ENCODE measurements at places on chromosomes 4 and X.

DNA sequence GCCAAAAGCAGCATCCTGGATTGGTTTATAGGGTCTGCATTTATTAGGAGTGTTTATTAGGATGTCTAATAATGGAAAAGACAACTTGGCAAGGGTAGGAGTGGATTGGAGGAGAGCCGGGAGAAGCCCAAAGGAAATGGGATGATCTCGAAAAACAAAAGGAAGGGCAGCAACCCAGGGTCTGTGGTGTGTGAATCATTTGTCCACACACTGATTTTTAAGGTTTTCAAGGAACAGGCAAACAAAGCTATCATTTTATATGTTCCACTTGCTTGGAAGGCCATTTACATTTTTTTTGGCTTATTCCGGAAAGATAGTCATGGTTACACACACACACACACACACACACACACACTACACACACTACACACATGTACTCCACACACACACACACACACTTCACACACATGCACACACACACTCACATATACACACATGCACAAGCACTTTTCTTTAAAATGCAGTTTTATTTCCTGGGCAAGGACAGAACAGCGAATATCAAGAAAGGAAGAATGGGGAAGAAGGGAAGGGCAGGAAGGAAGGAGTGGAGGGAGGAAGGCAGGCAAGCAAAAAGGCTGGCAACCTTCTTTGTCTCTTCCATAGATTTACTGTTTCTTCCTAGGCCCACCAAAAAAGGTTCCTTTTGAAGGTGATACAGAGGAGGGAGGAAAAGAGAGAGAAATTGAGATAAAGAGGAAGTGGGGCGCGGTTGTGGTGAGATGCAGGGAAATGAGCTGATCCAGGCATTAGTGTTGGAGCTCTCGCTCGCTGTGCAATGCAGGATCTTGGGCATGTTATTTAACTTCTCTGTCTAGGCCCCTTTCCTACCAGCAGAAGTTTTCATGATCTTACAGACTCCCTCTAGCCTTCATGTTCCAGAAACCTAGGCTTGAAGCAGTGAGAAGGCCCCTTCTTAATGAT, 88.6 kb upstream of the MAML3 start:
- no peak for DNase-seq

DNA sequence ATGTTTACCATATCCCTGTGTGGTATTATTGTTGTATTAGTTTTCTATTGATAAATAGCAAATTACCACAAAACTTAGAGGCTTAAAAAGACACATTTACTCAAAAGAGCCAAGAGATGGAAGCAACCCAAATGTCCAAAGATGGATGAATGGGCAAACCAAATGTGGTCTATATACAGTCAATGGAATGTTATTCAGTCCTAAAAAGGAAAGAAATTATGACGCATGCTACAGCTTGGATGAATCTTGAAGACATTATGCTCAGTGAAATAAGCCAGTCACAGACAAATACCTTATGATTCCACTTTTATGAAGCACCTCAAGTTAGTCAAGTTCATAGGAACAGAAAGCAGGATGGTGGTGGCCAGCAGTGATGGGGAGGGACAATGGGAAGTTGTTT, 144.7 kb downstream of the QDPR start:
- no peak for DNase-seq

DNA sequence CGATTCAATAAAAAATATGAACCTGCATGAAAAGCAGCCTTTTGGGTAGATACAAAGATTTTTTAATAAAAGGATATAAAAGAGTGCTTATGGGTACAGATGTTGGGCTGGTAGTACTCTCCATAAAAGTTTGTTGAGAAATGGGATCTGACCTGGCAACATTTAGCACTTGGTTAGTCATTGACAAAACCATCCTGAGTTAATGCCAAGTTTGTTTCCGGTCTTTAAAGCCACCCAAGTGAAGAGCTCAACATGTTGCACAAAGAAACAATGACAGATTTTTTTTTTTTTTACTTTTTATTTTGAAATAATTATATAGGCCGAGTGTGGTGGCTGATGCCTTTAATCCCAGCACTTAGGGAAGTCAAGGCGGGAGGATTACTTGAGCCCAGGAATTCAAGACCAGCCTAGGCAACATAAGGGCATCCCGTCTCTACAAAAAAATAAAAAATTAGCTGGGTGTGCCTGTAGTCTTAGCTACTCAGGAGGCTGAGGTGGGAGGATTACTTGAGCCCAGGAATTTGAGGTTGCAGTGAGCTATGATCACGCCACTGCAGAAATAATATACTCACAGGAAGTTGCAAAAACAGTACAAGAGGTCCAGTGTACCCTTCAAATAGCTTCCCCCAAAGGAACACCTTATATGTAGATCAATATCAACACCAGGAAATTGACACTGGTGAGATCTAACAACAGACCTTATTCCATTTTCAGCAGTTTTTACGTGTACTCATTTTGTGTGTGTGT, 16.6 kb downstream of the CHST7 start:
- no peak for DNase-seq

GRCh38 chr4:139146926-139147629, 29.9 kb downstream of the ELF2 start:
- no peak for DNase-seq

- no peak for DNase-seq
Observed at GRCh38 chrX:153880440-153880815, 5.5 kb downstream of the L1CAM start.

DNA sequence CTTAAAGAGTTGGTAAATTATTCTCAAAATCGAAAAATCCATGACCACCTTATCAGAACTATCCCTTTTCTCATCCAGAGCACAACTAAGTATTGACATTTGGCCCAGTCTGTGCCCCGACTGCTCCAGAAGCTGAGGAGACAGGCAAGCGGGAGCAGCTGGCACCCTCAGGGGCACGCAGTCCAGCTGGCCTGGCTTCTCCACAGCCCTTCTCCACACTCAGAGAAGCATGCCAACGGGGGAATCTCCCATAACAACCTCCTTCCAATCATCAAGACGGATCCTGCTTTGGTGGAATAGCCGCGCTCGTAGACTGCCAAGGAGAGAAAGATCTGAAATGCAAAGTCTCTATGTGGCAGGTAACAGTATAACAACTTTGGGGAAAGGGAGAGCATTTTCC, 85.4 kb downstream of the AFAP1 start:
- DNase-seq, result no peak

DNA sequence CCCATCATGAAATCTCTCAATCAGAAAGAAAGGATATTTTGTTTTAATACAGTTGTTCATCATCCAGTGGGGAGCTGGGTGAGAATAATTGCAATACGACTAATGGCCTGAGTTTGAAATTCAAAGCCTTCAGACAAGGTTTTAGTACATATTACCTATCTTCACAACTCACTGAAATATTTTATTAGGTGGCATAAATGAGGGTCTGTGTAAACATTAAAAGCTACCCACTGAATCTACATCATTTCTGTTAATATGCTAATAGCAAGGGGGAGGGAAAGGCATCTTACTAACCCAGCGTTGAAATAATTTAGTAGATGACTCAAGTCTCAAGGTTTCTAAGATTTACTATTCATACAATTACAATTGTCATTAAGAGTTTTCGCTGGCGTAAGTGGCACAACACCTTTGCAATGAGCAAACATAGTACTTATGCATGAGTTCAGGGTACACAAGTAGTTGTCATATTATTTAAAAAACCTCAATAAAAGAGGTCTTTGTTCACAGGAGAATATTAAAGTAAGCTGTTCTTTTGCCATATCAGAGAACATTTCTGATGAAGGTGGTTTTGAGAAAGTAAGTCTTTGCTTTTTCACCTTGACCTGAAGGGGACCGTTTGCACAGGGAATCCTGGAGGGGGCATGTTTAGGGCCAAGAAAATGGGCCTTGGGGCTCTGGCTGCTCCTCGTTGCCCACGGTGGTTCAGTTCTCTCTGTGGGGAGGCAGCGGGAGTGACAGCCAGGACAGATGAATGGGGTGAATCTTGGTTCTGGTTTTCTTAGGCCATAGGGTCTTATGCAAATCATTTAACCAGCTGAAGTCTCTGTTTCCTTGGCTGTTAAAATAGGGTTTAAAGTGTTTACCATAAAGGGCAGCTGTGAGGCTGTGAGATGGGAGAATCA, 4.5 kb upstream of the RHOH start:
- DNase-seq, result no peak

GRCh38 chr4:129246910-129247461, 151.0 kb downstream of the C4orf33 start:
- DNase-seq, result no peak

DNA sequence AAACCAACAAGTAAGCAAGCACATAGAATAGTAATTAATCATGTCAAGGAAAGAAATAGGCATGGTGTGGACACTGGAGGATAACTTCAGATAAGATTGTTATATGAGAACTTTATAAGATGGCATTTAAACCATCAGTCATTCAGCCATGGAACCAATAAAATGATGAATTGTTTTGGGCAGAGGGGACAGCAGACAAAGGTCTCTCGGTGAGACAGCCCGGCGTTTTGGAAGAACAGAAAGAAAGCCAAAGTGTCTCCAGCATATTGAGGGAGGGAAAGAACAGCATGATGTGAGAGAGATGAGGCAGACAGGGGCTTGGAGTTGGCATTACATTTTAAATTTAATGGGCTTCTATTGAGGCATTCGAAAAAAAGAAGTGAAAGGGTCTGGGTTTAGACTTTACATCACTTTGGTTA, 883 bp upstream of the PPM1K start:
- DNase-seq, result no peak

DNA sequence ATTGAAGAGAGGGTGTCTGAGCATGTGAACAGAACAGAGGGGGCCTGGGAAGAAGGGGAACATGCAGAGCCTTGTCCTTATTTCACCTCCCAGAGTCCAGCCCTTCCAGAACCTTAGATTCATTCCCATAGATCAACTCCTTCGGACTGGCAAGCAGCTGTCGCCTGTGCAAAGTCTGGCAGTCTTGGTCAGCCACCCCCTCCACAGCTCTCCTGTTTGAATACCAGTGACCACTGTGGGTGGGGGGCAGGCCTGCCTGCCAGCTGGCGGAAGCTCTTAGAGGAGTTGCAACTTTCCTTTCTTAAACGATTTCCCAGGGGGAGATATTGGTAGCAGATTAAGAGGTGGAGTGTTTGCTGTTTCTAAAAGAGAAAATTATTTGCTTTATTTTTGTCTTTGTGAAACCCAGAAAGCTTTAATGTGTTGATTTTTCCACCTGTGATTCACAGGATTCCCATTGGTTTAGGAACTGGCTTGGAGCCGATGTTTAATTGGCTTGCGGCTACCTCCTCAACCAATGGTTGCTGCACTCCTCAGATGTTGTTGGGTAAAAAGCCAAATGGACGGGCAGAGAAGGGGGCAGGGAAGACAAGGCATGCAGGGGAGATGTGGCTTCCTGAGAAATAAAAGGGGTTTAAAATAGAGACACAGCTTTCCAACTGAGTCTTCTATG, 62.2 kb upstream of the PRPS1 start:
- no peak for DNase-seq

DNA sequence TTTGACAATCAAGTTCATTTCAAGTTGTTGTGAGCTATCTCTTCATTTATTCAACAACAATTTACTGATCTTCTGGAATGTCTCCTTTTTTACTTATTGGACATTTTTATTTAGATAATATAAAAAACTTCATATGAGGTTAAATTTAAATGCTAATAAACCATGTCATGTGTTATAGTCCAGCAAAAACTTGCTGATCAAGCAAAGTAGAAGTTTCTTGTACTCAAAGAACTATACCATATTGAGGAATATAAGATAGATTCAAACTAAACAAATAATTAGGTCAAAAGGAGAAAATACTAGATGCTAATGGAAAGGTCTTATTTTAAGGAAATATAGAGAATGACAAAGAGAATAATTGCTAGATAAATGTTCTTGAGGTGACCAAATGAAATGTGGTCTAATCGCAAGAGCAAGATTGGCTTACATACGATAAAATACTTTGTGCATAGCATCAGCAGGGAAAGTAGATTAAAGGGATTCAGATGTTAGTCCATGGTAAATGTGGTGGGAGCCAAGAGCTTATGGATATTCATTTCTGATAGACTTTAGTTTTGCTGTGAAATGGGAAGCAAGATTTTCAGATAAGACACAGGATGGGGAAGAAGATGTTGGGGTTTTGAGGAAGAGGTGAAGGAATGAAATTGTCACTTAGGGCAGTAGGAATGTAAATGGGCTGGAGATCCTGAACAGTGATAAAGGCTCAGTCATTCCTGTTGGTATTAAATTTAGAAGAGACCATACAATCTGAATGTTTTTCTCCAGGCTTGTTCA, 229.5 kb downstream of the MAPK10 start:
- no peak for DNase-seq

DNA sequence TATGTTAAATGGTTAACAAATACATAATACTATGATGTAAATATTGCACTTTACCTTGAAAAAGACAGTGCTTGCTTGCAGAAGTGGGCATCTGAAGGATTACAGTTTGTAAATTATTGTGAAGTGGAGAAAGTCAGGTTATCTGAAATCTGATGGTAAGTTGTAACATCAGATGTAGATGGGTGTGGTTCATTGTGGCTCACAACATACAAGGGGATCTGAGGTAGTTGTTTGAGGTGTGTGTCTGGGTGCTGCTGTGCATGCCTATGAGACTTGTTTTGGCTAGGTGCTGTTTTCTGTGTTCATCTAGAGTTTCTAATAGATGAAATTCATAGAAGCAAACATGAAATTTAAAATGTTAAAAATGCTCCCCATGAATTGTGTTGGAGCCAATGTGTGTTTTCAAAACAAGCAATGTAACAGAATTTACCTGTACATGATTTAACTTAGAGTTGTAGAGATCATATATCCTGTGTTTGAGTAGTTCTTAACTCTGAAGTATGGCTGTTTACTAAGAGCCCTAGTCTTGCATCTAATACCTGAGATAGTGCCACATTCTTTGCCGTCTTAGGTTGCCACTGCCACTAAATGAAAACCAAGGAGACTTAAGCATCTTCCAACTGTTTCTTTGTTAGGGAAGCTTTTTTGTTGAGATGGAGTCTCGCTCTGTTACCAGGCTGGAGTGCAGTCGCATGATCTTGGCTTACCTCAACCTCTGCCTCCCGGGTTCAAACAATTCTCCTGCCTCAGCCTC, 11.9 kb upstream of the NDUFC1 start:
- DNase-seq, result no peak

- no peak for DNase-seq
Observed at GRCh38 chrX:109624641-109625616, at the start of gene KCNE5. Gene KCNE5 (minus strand): TSS chrX:109625172. CDS start chrX:109625020, 152 bp downstream.

DNA sequence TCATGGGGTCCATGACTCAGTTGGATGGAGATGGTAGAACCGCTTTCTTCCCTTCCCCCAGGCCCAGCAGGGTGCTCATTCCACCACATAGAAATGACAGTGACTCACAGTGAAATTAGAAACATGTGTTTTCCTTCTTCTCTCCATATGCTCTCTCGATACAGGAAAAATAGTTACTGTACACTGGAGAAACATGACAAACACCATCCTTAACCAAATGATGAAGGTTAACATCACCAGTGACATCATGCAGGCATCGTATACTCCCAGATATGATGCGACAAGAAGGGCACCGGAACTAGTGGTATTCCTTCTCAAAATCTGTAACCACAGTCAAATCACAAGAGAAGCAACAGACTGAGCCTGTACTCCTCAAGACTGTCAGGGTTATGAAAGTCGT, 11.7 kb upstream of the RAB40A start:
- no peak for DNase-seq

- DNase-seq, result no peak
Observed at GRCh38 chrX:30931920-30932319, 42.9 kb upstream of the TAB3 start.

GRCh38 chr4:113221990-113222389, 172.5 kb downstream of the ANK2 start:
- no peak for DNase-seq

GRCh38 chr4:152613841-152614721, 65.7 kb downstream of the TMEM154 start:
- DNase-seq, result no peak

- no peak for DNase-seq
Observed at GRCh38 chr4:15781427-15782095, 3.4 kb downstream of the CD38 start.
